ENCODE measurements at places on chromosomes 12 and 14. TPM values are rescaled to one million over a fixed set of nuclear protein-coding genes. Genes with fewer than 3 reads are reported as not detected.

GRCh38 chr12:74539261-74539660 is 1.6 kb downstream of the ATXN7L3B start:
- no peak for DNase-seq

DNA sequence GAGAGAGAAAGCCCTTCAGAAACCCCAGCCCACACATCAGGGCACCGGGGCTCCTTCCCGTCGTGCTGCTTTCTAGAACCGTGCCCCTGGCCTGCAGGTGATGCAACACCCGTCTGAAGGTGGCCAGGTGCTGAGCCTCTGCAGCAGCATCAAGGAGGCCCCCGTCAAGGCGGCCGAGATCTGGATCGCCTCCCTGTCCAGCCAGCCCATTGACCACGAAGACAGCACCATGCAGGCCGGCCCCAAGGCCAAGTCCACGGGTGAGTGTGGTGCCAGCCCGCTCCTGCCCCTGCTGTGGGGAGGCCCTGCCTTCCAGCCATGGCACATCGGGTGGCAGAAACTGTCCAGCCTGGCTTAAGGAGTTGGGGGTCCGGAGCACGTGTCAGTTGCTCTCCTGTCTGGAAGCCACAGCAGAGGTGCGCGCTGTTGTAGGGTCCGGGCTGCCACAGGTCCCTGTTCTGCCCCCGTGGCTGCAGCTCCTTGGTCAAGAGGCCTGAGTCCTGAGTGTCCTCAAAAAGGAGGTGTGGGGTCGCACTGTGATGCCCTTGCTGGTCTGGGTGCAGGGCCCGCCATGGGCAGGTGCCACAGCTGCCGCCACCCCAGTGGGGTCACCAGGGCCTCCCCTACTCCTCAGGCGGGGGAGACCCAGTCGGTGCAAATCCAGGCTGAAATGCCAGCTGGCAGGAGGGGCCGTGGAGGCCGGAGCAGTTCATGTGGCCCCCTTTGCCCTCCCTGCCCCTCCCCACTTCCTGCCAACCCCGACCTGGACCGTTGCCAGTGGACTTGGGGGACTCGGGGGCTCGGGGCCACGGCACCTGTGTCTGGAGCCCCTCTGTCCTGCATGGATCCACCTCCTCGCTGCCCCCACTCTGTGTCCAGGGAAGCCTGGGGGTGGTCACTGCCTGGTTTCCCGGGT is 31.0 kb upstream of the TEX22 start:
- no peak for DNase-seq

DNA sequence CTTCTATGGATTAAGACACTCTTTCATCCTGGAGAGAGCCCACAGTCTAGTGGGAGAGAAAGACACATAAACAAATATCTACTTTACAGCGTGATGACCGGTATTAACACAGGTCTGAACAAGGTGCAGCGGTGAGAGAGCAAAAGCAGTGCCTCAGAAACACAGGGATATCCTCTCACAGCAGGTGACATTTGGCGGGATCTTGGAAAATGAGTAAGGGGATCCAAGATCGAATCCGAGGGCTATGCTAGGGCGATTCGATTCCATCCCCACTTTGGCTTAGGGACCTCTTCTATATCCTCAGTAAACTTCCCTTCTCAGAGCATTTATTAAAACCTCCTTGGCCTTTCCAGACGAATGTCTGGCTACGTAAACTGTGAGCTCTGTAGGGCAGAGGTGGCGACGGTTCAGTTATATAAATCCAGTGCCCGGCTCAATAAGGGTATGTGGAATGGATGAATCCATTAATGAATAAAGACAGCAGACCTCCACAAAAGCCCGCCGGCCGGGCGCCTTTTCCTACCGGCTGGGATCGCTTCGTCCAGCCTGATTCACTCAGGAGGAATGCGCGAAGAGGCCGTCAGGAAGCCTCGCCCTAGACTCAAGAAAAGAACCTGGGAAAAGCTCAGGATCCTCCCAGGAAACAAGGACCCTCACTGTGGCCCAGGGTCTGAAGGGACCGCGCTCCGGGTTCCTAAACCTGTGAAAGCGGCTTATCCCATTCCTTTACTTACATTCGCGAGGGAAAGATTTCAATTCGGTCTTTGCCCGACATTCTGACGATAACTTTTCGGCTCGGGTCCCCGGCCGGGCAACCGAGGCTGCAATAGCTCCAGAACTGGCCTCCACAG is 455 bp downstream of the ATP6V1D start:
- DNase-seq: no peak

Gene REP15
- 2.5 TPM for total RNA-seq

- no peak for DNase-seq
Observed at GRCh38 chr12:22103418-22103817, 57.4 kb downstream of the CMAS start.

Data from esophagus muscularis mucosa (tissue), 4 donors.